ENCODE measurements at places on chromosomes 6 and 20.

DNA sequence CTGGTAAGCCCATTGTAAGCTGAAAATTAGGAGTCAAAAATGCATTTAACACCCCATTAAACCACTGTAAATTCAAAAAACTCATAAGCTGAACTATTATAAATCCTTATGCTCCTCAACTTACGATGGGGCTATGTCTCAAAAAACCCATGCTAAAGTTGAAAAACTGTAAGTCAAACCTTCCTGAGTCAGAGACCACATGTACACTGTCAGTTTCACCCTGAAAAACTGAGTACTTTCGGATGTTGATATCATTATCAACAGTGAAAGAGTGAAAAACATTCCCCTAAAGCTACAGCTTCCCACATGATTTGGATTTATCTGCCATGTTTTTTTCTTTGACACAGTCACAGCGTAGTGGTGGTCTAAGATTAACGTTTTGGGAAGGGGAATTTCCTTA is 14.2 kb downstream of the RAB23 start:
- no peak for DNase-seq

- peak; percentile 60 for DNase-seq
These were observed 39.7 kb downstream of the BTBD9 start for GRCh38 chr6:38599966-38600550.

DNA sequence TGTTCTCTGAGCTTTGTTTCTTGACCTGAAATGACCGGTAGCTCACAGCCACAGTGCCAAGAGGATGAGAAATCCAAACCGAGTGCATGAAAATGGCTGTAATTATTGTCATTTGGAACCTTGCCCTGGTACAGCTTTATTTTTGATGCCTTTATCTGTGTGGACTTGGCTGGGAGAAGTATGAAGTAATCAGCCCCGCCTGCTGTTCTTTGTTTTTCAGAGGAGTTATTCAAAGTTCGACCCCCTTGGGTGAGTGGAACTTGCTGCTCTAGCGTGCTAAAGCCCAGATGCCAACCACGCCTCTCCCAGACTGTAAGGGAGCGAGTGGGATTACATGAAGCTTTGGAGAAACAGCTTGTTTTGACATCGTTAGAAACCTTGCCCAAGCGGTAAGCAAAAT is 48.3 kb downstream of the ECT2L start:
- DNase-seq: peak; percentile 9

DNA sequence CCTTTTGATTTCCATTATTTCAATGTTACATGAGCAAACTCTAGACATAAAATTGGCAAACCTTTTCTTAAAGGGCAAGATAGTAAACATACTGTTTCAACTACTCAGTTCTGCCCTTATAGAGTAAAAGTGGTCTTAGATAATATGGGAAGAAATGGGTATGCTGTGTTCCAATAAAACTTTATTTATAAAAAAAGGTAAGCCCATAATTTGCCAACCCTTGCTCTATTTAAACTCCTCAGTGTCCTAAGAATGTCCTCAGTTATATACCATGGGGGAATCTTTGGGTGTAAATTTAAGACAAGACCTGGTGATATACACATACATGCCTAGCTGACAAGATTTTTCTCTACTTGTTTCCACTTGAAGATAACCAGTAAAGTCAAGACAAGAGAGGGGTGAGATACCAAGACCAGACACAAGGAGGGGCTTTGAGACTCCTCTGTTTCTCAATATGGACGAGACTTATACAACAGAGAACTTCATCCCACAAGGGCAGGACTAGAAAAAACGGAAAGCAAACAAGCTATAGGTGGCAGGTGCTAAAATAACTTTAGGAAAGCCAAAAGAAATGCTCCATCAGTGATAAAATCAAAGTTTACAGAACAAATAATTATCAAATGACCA is 10.5 kb downstream of the SNX3 start:
- peak; percentile 50 for DNase-seq

DNA sequence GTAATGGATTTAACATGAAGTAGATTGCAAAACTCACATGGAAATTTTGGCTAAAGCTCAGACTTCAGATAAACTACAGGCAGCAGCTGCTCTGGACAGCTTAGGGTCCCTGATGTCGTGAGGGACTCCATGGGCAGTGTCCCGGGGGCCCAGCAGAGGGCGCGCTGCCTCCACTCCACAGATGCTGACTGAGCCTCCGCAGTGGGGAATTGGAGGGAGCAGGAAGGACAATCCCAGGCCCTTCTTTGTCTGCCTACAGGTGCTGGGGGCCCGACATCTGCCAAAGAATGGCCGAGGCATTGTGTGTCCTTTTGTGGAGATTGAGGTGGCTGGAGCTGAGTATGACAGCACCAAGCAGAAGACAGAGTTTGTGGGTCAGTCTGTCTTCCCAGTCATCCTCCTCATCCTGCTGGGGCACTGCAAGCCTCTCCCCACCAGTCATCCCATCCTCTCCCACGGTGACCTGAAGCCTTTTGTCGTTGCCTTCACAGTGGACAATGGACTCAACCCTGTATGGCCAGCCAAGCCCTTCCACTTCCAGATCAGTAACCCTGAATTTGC is 35.9 kb downstream of the PLCG1 start:
- DNase-seq: peak; percentile 51

GRCh38 chr6:75217193-75217592 is 11.3 kb upstream of the COL12A1 start:
- peak; percentile 51 for DNase-seq

GRCh38 chr20:61047515-61047914 is 204.5 kb upstream of the CDH4 start:
- DNase-seq: no peak

DNA sequence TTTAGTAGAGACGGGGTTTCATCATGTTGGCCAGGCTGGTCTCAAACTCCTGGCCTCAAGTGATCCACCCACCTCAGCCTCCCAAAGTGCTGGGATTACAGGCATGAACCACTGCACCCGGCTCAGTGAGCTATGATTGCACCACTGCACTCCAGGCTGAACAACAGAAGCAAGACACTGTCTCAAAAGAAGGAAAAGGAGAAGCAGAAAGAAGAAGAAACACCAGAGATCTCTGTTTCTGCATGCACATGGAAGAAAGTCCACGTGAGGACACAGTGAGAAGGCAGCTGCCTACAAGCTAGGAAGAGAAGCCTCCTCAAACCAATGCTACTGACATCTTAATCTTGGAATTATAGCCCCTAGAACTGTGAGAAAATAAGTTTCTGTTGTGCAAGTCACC is 16.0 kb downstream of the ECT2L start:
- no peak for DNase-seq

GRCh38 chr6:107819964-107820337 is 4.2 kb downstream of the SCML4 start:
- DNase-seq: no peak

All from brain microvascular endothelial cell (primary cell).